ENCODE measurements at places on chromosomes 3 and 15.
A peak's percentile ranks its signal among the peaks of the same experiment; 100 is the strongest.

DNA sequence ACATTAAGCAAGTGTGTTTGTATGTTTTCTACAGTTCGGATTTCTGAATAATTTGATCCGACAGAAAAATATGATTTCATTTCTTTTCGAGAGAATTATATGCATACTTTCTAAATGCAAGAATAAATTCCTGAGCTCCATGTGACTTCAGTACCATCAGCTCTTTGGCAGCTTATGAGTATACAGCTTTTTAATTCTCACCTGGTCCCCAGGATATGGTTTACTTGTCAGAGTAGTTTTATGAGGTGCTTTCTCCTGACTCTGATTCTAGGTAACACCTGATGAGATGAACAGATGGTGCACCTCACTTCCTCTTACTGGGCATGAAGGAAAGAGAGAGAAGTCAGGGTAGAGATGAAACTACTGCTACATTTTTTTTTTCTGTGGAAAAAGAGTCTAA is 3.1 kb downstream of the HGD start:
- no peak for DNase-seq

DNA sequence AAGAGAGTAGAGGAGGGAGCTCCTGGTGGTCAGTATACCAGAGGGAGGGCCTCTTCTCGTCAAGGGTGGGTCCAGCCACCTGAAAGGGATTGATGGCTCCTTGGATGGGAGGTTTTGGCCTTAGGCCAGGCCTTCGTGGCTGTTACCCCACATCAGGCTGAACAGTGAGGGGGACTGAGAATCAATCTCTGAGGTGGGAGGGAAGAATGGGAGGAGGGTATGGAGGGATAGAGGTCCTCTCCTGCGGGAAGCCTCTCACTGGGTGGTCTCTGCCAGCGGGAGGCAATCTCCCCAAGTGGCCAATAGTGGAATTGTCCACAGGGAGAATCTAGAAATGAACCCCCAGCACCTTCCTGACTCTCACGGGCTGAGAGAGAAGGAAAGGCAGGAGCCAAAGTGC is 53.5 kb downstream of the BSN start:
- no peak for DNase-seq

- no peak for DNase-seq
These were observed 10.5 kb upstream of the PIK3CB start for GRCh38 chr3:138845181-138845601.

GRCh38 chr3:36633060-36633459 is 131.3 kb downstream of the DCLK3 start:
- DNase-seq, result no peak

- peak; percentile 55 for DNase-seq
These were observed 31.0 kb upstream of the PTPRG start for GRCh38 chr3:61530355-61530754.

Data from Ammon's horn (tissue), 1 donor.